ENCODE measurements at places on chromosomes 6 and 20. TPM values are rescaled to one million over a fixed set of nuclear protein-coding genes. Genes with fewer than 3 reads are reported as not detected.

DNA sequence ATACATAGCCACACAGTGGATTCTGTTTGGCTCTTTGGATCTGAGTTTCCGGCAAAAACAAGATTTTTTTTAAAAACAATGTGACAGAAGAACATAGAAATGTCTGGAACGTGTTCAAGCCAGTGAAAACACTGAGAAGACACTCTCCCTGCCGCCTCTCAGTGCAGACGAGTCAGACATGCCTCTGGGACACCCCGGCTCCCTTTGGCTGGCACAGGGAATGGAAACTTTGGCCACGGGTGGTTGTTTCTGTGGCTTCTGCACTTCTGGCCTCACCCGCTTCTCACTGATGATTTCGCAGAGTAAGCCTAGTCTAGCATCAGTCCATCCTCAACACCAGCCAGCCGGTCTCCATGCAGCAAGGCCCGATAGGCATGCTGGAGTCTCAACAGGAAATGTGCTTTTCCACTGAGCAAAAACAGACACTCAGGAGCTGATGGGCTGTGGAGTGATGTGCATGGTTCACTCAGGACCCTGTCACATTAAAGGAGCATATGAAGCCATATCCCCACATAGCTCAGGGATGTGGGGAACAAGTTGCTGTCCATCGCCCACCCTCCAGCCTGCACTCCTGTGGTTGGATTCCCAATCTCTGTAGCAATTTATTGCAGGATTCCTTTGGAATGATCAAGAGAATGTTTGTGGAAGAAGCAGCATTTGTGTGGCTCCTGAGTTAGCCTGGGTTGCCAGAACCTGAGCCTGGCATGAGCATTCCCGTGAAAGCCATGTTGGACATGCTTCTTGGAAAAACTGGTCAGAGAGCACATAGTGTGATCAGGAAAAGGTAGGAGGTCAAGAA is 262.0 kb upstream of the RIN2 start:
- DNase-seq = no peak

DNA sequence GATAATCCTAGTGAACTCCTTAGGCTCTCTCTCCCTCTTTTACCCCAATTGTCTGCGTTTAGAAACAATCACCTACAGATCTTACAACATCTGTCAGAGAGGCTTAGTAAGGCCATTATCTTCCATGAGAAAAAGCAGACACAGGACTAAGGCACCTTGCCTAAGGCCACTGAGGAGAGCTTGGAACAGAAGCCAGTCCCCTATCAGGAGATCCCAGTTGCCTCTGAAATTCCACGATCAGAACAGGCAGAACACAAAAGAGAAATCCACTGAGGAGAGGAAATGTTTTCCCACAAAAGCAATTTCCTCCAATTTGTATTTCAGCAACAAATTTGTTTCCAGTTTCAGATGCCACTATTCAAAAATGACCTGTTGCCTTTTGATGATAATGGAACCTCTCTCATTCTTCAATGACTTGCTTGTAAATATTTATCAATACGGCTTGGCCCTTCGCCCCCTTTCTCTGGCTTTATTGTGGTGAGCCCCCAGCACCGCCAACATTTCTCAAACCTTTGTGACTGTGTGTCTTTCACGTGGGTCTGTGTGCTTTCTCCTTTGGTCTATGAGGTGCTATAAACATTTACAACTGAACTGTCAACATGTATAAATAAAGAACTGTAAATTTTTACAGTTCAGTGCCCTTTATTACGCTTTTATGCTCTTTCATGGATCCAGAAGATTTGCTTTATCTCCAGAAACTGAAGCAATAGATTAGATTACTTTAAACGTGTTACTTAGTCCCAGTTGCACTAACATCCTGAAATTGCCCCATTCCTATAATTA is 187.8 kb upstream of the PHACTR1 start:
- no peak for DNase-seq

DNA sequence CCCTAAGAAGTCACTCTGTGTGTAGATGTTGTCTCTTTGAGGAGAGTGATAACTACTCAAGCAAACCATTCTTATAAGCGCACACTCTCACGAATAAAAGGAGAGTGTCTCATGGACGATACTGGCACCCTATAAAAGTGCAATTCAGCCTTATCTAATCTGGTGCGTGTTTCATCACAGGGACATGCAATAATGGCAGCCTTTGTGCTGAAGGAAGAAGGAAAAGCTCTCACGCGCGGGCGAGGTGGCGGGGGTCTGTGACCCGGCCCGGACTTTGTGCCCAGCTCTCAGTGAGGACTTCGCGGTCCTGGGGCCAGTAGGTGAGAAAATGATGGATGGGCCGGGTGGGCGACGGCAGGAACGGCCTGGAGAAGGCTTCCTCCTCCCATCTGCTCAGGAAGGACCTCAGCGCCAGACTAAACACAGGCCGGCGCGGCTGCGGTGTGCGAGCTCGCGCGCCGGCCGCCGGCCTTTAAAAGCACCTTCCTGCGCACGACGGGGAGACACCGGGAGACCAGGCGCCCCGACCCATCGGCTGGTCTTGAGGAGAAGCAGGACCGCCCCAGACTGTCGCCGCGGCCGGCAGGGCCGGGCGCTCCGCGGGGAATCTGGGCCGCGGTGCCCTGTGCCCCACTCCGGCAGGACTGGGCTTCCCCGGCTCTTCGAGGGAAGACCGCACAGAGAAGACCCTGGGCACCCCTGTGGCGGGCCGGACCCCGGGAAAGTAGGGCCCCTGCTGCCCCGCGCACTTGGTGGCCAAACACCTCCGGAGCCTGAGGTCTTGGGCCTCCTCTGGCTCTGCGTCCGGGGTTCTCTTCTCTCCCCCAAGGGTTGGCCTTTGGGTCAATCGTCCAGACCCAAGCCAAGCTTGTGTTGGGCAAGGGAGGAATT is 8.3 kb upstream of the FOXC1 start:
- no peak for DNase-seq

- DNase-seq = no peak
Observed at GRCh38 chr20:16003310-16003709, 569.9 kb downstream of the KIF16B start.

GRCh38 chr6:160455081-160455480 is 106.9 kb downstream of the SLC22A3 start:
- DNase-seq = no peak

- no peak for DNase-seq
Observed at GRCh38 chr6:3410385-3411360, 46.2 kb downstream of the SLC22A23 start.

The TNFRSF6B gene
- 2.0 TPM for polyA plus RNA-seq

The RAD21L1 gene
- not detected for polyA plus RNA-seq

The DOK5 gene
- 10.8 TPM for polyA plus RNA-seq
